Central memory CD8-positive, alpha-beta T cell (primary cell): ENCODE measurements at places on chromosomes 3 and 15.

DNA sequence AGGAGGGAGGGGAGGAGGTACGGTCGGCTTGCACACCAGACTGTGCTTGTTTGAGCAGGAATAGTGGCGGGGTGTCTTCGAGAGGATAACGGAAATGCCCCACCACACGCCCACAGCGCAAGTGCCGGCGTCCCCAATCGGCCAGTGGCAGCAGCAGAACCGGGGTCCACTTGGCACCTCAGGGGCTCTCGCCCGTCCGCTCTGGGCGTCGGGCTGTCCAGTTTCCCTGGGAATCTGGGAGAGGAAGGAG lies 53.7 kb downstream of the CCDC54 start:
- no peak for DNase-seq
- no peaks in the 10 kb centered on the region for H3K27me3 ChIP-seq
- peak overlapping the region; percentile 86 for H3K4me3 ChIP-seq
- peaks cover 2% of the 10 kb centered on the region for H3K36me3 ChIP-seq
- H3K27ac ChIP-seq = peak overlapping the region; percentile 8

DNA sequence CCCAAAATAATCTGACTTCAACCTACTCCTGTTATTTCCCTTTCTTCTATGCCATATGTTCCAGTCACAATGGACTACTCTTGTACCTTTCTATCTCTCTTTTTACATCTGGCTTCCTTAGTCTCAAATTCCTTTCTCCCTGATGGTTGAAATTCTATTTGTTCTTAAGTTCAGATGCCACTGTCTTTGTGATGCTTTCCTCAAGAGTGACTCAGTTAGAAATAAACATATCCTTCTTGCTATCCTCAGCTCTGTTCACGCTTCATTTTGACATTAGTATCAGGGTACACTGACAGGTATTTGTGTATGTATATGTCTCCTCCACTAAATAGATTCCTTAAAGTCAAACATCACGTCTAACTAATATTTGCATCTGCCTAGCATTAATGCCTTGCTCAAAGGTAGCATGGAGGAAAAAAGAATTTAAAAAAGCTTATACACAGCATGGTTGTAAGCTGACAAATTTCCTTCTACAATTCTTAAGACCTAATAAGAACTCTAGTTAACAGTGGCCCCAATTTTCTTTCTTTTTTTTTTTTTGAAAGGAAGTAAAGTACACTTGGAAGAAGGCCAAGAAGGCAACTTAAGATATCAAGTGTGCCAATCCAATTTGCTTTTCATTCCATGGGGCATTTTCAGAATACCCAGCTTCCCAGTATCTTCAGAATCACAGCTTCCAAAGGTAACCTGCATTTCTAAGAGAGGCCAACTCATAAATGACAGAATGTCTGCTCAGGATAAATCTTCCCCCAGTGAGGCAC lies 58.0 kb downstream of the CHAC1 start:
- no peak overlapping the region for H3K4me3 ChIP-seq
- DNase-seq = no peak
- H3K27me3 ChIP-seq = no peaks in the 10 kb centered on the region
- H3K27ac ChIP-seq = no peak overlapping the region

DNA sequence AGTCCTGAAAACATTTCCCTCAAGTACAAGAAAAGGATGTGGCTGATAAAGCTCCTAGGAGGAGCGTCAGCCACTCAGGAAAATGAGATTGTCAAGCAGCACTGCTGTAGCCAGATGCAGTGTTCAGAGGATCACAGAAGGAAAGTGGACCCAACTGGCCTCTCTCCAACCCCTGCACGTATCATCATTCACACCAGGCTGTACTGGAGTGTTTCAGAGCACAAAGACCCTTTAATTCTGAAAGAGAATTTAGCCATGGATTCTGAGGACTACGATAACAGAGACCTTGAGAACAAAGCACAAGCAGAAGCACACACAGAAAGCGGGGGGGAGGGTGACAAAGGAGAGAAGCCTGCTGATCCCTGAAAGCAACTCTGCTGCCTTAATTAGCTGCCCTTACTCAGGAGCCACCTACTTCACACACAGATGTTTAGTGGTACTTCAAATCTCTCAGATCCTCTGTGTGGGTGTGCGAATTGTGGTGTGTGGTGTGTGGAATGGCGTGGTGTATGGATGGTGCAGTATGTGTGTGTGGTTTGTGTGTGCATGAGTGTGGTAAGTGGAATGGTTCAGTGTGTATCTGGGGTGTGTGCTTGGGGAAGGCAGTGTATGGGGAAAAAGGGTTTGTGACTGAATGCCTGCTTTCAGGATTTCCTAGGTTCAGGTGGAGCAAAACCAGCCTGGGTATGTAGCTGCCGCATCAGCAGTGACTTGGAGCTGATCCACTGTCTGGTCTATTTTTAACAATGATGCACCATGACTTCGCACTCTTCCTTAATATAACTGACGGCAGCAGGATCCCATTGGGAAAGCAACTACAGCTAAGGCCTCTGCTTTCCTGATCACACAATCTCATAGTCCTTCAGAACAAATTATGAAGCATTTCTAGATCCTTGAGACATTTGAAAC lies 192.5 kb downstream of the RSL24D1 start:
- no peaks in the 10 kb centered on the region for H3K36me3 ChIP-seq
- no peak overlapping the region for H3K4me3 ChIP-seq
- H3K27me3 ChIP-seq = peaks cover 12% of the 10 kb centered on the region
- H3K4me1 ChIP-seq = no peaks in the 10 kb centered on the region
- no peak overlapping the region for H3K27ac ChIP-seq
- no peak for DNase-seq

DNA sequence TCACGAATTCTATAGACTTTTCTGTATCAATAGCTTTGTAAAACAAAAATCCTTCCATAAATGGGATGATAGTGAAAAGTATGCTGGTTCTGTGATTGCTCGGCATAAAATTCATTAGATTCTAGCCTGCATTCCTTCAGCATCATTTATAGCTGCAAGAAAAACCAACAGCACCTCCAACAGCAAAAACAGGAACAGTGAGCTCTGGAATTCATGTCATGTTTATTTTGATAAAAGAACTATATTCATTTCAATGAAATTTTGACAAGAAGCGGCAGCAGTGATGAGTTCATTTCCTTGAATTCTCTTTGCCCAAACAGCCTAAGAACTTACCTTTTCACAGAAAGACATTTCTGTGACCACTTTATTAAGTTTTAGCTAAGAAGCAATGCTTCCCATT lies 515.2 kb upstream of the CCDC54 start:
- no peak overlapping the region for H3K27ac ChIP-seq
- no peaks in the 10 kb centered on the region for H3K27me3 ChIP-seq
- no peaks in the 10 kb centered on the region for H3K4me1 ChIP-seq
- no peak for DNase-seq
- H3K36me3 ChIP-seq = no peaks in the 10 kb centered on the region

DNA sequence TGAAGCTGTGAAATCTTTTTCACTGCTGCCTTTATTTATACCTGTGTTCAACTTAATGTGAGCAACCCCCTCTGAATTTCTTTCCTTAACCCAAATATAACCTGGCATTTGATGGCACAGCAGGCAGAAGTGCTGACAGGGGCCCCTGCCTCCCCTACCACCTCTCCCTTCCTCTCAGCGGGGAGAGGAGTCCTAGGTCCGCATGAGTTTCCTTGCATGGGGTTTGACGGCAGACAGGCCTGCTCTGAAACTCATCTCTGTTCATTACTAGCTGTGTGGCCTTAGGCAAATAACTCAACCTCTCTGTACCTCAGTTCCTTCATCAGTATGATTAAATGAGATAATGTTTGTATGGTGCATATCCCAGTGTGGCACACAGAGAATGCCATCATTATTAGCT lies 79.7 kb downstream of the SEC22A start:
- no peak overlapping the region for H3K27ac ChIP-seq
- no peaks in the 10 kb centered on the region for H3K27me3 ChIP-seq
- no peak overlapping the region for H3K4me3 ChIP-seq

DNA sequence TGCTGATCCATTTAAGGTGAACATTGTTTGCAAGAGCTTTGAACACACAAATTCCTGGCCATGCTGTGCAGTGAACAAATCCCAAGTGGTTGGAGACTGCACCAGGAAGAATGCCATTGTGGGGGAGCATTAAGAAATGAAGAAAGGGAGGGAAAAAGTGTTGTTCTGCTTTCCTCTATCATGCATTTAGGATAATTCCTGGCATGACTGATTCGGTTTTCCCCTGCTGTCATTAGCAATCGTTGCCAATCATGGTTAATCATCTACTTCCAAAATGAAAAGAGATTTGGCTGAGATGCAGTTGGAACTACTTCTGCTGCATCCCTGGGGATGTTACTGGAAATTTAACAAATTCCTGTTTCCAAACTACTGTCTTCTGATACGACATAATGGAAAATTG lies 73.7 kb upstream of the ZPLD1 start:
- H3K36me3 ChIP-seq = no peaks in the 10 kb centered on the region
- H3K4me1 ChIP-seq = no peaks in the 10 kb centered on the region
- no peak overlapping the region for H3K4me3 ChIP-seq
- no peak overlapping the region for H3K27ac ChIP-seq

DNA sequence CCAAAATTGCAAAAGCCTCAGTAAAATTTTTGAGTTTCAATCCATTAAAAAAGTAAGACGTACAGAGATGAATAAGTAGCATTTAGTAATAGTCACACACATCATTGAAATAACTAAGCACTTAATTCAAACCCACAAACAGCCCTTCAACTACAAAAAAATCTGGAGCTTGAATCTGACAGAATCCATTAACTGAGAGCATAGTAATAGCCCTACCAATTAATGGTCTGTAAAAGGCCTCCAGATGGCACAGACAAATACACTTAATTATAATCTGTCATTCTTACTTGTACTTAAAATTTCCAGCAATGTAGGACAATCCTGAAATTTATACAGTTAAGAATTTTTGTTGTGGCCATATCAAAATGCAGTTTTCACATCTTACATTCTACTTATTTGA lies 246.9 kb downstream of the VGLL3 start:
- H3K36me3 ChIP-seq = no peaks in the 10 kb centered on the region
- no peak overlapping the region for H3K27ac ChIP-seq
- no peaks in the 10 kb centered on the region for H3K27me3 ChIP-seq
- DNase-seq = no peak
- H3K4me3 ChIP-seq = no peak overlapping the region

DNA sequence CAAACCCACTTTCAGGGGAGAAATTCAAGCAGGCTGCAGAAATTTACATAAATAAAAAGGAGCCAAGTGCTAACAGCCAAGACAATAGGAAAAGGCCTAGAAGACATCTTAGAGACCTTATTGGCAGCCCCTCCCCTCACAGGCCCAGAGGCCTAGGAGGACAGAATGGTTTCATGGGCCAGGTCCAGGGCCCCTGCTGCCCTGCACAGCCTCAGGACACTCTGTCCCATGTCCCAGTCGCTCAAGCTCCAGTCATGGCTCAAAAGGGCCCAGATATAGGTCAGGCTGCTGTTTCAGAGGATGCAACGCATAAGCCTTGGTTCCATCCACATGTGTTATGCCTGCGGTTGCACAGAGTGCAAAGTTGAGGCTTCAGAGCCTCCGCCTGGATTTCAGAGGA lies 55.8 kb downstream of the SLC41A3 start:
- peaks cover 34% of the 10 kb centered on the region for H3K4me1 ChIP-seq
- no peak for DNase-seq
- H3K36me3 ChIP-seq = peaks cover 13% of the 10 kb centered on the region

GRCh38 chr15:59549301-59550185 lies 62.0 kb upstream of the GCNT3 start:
- H3K4me3 ChIP-seq = no peak overlapping the region
- H3K27me3 ChIP-seq = peaks cover 43% of the 10 kb centered on the region
- no peaks in the 10 kb centered on the region for H3K4me1 ChIP-seq
- no peaks in the 10 kb centered on the region for H3K36me3 ChIP-seq

DNA sequence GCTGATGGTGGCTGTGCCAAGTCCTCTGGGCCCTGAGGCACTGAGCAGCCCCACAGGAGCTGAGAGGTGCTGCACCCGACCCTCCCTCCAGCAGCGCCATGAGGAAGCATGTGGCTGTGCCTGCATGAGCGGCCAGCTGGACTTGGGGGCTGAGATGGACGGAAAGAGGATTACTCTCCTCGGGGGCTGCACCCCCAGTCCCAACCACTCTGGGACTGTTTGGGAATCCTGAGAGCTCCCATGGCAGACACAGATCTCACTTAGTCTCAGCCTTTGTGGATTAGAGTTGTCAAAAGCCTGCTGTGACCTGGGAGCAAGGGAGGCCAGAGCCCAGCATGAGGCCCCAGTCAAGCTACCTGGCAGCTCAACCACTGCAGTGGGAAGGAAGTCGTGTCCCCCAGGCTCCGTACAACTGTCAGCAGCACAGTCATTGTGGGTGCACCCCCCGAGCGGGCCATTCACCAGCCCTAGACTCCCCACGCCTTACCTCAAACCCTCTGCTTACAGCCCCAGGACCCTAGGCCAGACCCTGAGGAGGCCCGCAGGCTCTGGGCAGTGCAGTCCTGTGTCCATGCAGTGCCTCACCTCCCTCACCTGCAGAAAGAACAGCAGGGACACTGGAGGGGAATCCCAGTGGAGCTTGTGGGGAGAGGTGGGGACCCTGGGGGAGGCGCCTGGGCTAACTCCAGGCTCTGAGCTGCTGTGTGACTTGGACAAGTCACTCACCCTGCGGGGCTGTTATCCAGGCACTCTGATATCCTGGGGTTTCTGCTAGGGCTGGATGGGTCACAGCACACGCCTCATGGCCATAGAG lies 17.1 kb downstream of the PRR23E start:
- H3K27me3 ChIP-seq = peaks cover 75% of the 10 kb centered on the region
- H3K27ac ChIP-seq = no peak overlapping the region
- DNase-seq = no peak
- H3K4me1 ChIP-seq = no peaks in the 10 kb centered on the region

DNA sequence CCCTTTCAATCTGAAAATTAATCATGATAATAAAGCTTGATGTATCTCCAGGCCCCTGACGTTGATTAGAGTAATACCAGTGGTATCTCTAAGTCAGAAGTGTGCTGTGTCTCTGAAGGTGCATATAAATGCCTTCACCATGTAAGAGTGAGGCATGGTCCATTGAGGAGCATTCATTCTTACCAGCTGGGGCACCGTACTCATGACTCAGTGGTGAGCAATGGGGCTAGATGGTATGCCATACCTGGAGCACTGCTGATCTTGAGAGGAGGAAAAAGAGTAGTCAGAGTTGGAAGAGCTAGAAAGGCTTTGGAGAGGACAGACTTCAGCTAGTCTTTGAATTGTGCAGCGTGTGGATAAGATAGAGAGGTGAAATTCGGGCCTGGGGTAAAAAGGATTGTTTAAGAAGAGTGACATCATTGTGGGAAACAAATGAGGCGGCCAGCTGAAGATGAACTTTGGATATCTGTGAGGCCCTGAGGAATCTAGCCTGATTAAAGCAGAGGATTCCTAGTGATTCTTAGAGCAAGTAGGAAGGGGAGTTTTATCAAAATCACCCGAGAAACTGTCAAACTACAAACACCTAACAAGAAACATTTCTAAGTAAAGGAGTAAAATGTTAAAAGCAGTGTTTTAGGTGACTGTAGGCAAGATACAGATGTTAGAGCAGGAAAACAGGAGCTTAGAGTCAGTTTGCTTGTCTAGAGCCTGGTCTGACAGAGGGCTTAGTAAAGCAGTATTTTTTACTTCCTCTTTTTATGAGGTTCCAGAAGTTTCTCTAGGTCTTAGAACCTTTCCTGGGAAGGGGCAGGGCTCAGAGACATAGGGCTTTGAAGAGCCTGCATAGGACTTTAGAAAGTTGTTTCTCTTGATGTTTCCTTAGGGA lies 13.6 kb downstream of the TMOD3 start:
- DNase-seq = no peak
- H3K27ac ChIP-seq = no peak overlapping the region
- H3K4me1 ChIP-seq = peaks cover 68% of the 10 kb centered on the region
- H3K36me3 ChIP-seq = peaks cover 2% of the 10 kb centered on the region
- H3K27me3 ChIP-seq = no peaks in the 10 kb centered on the region

GRCh38 chr3:64509206-64509605 lies 178.6 kb downstream of the ADAMTS9 start:
- H3K36me3 ChIP-seq = peaks cover 2% of the 10 kb centered on the region
- H3K4me3 ChIP-seq = no peak overlapping the region
- H3K27ac ChIP-seq = no peak overlapping the region

- no peak for DNase-seq
- H3K27ac ChIP-seq = no peak overlapping the region
- no peaks in the 10 kb centered on the region for H3K4me1 ChIP-seq
Observed at GRCh38 chr3:187079090-187080022, 59.9 kb downstream of the RPL39L start.
